GM12865 (cell line): ENCODE measurements at places on chromosomes 7 and 10.

- DNase-seq = peak; percentile 13
Observed at GRCh38 chr10:24944512-24945255, 7.7 kb downstream of the PRTFDC1 start.

DNA sequence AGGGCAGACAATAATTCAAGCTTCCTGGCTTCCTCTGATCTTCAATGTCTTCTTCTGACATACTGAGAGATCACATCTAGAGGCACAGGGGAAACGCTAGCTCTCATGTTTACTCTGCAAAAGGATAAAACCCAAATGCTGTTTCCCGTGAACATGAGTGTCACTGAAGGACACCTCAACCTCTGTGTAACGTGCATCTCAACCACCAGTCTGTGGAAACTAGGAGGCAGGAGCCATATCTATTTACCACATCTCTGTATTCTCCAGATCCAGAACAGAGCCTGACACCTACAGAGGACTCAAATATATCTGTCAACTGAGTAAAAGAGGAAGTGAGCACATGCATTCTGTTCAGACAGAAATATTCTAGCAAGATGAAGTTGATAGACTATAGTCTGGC, 140.3 kb upstream of the TARP start:
- peak; percentile 9 for DNase-seq

DNA sequence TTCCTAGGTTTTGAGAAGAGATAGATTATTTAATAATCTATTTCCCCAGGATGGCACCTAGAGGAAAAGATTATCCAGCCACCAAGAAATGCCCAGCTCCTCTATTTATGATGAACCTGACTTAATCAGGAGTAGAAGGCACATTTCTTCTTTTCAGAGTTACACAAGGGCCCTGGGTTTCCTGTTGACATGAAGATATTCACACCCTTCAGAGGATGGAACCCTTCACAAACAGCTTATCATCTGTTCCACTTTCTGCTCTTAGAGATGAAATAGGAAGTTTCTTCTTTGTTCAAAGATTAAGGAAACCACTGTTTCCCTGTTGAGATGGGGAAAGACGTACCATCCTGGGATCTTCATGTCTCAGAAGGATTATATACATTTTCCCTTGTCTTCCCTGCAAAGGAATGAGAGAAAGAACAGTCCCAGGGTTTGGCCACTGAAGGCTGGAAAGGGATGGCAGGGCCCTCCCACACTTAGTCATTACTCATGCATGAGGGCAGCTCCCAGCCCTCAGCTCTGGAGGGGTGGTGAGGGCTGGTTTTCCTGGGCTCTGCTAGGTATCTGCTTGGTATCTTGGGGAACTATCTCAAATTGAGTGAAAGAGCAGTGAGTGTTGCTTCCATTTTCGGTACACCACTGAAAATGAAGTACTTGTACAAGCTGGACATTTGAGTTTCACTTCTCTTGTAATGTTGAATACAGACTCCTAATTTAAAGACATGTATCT, 64.0 kb downstream of the MTPAP start:
- DNase-seq = peak; percentile 61

- DNase-seq = no peak
Observed at GRCh38 chr7:114989531-114989930, 67.6 kb downstream of the MDFIC start.

- no peak for DNase-seq
Observed at GRCh38 chr10:104893701-104894100, 252.6 kb downstream of the SORCS3 start.

DNA sequence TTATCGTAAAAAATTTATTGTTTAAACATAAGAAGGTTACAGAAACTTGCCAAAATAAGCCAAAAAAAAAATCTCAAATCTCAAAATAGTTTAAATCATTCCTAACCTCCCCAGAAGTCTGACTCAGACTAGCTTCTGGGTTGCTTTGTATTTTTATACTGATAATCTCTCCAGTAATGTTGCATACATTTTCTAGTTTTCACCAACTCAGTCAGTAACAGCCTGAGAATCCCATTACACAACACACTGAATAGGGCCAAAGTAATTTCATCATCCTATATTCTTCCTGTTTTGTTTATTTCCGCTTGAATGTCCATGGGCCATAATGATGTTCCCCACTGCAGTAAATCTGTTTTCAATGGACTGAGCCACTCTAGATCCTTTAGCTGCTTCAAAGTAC, 478.5 kb downstream of the GPAM start:
- no peak for DNase-seq

- no peak for DNase-seq
Observed at GRCh38 chr10:132611986-132612385, 74.4 kb downstream of the INPP5A start.

GRCh38 chr10:121338206-121338980, 259.9 kb downstream of the FGFR2 start:
- DNase-seq = no peak

DNA sequence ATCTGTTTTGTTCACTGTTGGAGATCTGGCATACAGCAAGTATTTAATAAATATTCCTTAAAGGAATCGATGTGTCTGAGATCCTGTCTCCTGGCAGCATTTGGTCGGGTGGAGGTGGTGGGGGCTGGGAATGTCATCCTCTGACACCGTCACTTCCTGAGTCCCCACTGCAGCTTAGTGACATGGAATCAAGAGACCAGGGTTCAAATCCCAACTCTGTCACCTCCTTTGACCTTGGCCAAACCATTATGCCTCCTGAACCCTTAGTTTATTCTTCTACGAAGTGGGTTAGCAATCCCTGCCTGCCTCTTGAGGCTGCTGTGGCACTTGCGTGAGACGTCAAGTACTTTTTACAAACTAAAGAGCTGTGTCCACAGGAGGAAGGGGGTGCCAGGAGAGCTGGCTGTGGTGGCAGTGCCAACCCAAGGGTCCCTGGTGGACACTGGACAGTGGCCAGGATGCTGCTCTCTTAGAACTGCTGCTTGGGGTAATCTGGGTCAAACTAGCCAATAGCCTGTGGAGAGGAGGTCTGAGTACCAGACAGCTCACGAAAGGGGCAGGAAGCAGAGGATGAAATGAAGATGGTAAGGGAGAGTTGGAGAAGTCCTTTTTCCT, 8.0 kb upstream of the ZMIZ1 start:
- DNase-seq = no peak

DNA sequence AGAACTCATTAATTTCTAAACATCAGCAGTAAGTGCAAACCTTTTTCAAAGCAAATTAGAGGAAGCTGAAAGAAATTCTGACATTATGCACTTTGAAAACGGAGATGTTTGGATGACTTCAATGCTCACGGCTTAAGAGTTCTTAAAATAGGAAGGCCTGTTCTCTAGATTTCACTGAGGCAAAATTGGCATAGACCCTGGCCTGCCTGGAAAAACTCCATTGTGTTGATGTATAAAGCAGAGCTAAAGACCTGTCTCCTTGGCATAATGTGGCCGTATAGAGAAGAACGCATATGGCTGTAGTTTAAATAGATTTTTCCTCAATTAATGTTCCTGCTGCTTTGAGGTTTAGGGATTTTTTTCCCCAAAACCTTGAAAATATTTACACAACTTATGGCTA, 24.5 kb upstream of the AGMO start:
- DNase-seq = no peak

- no peak for DNase-seq
Observed at GRCh38 chr7:2487586-2488271, 11.5 kb upstream of the GRIFIN start.

DNA sequence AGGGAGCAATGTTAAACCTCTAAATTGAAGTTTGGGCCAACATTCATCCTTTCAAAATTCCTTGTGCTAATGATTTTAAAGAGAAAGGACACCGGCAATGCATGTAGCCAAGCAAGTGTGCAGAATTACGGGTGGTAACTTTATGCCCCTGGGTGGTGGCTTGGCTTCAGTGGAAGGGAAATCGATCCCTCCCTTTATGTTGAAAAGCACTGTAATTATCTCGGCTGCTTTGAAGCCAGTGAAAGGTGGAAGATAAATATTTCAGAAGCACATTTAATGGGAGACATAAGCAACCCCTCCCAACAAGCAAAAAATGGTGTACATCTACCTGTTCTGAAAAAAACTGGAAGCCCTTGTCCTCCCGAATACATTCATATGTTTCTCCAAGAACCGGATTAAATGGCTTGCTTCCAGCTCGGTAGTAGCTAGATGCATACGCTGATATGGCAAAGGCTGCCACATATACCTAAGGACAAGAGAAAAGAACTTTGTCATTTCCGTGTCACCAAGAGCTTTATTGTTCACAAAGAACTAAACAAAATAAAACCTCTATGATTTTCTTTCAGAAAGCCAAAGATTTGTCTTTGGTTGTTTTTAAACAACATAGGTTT, 73.3 kb upstream of the GSDME start:
- DNase-seq = no peak

DNA sequence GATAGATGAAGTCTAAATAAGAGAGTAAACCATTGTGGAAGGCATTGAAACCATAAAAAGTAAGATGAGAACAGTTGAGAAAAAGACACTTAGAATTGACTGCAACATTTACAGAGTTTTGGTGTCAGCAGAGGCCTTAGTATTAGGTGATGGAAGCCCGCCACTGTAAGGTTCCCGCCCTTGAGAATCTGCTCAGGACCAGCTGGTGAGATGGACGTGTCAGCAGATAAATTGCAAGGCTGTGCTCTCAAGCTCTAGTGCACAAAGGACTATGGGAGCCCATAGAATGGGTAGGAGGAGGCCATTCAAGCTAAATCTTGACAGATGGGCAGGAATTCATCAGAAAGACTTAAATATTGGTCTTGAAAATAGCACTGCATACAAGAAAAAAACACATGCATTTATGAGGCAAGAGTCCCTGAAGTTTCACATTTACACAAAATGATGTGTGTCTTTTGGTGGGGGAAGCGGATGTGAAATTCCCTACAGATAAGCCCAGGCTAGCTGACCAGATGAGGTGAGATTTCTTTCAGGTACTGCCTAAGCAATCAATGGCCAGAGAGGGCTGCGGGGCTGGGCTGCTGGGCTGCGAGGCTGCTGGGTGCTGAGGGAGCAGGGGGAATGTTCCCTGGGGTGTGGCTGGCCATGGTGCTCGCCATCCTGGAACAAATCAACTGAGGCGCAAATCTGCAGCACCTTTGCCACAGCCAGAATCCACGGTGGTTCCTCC, 42.5 kb downstream of the SYPL1 start:
- DNase-seq = peak; percentile 61

GRCh38 chr10:12788277-12788676, 213.2 kb downstream of the CCDC3 start:
- no peak for DNase-seq

- no peak for DNase-seq
Observed at GRCh38 chr10:84497978-84498377, 169.6 kb downstream of the CCSER2 start.

GRCh38 chr10:11173042-11173441, 155.4 kb downstream of the CELF2 start:
- peak; percentile 47 for DNase-seq

GRCh38 chr7:140304191-140304799, 94.0 kb downstream of the SLC37A3 start:
- peak; percentile 58 for DNase-seq

- no peak for DNase-seq
Observed at GRCh38 chr10:29689001-29689400, 54.2 kb upstream of the SVIL start.

- DNase-seq = no peak
Observed at GRCh38 chr7:6252341-6252746, 20.1 kb downstream of the CYTH3 start.

DNA sequence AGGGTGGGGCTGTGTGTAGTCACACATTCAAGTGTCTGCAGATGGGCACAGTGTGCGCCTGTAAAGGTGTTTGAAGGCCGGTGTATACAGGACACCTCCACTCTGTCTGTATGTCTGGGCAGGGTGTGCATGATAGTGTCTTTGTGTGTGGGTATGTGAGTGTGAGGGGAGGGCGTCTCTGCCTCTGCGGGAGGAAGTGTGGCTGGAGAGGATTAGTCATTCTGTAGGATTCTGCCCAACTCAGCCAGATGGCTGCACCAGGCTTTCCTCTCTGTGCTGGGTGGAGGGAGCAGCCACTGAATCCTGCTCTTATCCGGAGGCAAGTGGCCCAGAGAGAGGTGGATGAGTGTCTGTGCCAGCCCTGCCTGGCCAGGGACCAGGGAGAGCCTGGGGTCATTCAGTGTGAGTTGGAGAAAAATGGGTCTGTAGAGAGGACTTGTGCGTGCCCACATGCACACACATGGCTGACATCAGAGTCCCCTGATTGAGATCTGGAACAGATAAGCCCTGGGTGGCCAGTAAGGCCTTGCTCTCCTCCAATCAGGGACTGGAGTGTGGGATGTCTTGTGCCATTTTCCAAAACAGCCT, 1.7 kb downstream of the SFXN3 start:
- DNase-seq = no peak

- DNase-seq = no peak
Observed at GRCh38 chr7:46990761-46991160, 591.1 kb downstream of the TNS3 start.

DNA sequence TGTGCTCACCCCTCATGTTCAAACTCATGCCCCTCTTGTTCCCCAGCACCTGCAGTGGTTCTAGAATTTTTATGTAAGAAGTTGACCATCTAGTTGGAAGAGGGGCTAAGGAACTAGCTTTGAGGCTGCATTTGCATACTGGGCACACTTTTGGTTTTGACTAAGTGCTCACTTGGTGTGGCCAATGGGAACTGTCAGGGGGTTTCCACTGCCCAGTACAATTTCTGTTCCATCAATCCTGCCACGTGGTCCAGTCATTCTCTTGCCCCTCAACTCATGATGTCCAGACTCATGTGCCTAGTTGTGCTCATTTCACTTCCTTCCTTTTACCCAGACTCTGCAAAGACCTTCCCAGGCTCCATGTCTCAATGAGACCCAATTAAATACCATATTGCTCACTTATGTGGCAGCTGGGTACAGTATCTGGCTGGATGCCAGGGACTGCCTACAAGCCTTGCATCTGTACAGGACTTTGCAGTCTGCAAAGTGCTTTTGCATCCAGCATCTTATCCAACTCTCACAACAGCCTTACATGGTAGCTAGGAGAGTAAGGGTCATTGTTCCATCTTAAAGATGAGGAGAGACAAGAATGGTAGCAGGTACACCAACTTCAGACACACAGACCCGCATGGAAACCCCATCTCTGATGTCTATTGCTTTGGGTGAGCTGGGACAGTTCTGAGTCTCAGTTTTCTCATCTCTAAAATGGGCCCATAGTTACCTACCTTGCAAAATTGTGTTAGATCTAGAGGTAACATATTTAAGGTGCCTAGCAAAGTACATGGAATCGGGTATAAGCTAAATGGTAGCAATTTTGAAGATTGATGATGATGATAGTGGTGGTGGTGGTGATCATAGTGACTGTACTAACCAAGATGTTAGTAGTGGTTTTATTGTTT, 30.1 kb upstream of the KCNMA1 start:
- peak; percentile 83 for DNase-seq

- DNase-seq = no peak
Observed at GRCh38 chr10:2978574-2979273, 88.6 kb upstream of the PFKP start.

- no peak for DNase-seq
Observed at GRCh38 chr10:94006591-94007550, 13.1 kb downstream of the PLCE1 start.

- no peak for DNase-seq
Observed at GRCh38 chr7:28773423-28774145, 184.5 kb downstream of the TRIL start.

- DNase-seq = no peak
Observed at GRCh38 chr10:91520661-91521060, 110.5 kb downstream of the HECTD2 start.

GRCh38 chr7:47254081-47254977, 327.6 kb downstream of the TNS3 start:
- DNase-seq = peak; percentile 66

- no peak for DNase-seq
Observed at GRCh38 chr7:13278020-13278419, 590.6 kb downstream of the ARL4A start.
